ENCODE measurements at places on chromosomes 3 and 15.

DNA sequence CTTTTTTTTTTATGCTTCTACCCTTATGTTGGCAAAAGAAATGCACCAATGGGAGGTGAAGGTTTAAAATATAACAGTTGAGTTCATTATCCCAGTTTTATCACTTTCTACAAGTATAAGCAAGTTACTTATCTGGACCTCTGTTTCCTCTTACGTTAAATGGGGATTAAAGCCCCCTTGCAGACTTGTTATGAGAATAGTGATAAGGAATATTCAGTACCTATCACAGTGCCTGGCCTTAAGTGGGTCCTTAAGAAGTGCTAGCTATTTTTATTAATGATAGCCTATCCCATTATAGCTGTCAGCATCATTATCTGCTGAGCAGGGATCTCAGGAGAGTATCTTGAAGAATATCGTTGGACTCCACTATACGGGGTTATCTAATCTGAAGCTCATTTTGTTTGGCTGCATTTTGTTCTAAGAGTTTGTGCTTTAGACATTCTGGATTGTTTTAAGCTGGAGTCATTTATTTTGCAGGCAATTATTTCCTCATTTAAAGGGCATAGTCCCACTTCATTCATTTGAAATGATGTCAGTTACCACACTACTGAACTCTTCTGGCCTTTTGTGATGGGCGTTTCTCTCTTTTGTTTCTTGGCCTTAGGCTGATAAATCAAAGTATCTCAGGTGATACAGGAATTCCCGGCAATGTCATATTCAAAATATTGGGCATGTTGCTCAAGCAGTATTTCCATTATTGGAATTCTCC lies 28.8 kb downstream of the RAB8B start:
- no peak for DNase-seq

GRCh38 chr3:123909785-123910184 lies 25.7 kb upstream of the MYLK start:
- no peak for DNase-seq

- no peak for DNase-seq
Measured at GRCh38 chr3:71725271-71725991, at the start of gene EIF4E3. Gene EIF4E3, minus strand, starts transcription at chr3:71725402. Its CDS starts 35 bp downstream, at chr3:71725367.

DNA sequence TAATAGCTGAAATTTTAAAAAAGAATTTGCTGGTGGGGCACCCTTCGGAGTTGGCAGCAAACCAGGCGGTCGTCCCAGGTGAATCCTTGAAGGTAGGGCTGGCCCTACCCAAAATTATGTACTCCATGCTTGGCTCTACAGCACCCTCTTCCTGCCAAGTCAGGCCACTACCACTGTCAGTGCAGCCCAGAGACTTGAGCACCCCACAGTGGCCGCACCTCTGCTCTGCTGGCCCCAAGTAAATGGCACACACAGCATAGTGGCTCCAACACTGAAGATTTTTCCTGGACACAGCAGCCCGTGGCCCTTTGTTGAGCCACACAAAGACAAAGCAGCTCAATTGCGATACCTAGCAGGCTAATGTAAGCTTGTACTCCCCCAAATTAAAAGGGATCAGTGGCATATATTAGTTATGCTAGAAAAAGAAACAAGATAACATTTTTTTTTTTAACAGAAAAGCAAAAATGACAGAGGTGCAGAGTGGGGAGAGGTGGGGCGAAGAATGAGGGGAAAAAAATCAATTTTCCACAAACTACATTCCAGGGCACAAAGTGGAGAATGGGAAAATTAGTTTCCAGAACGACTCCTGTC lies 250.5 kb downstream of the UACA start:
- DNase-seq: no peak

Measured in fibroblast of skin of left quadriceps (primary cell).